ENCODE measurements at places on chromosomes 7 and 10. TPM values are rescaled to one million over a fixed set of nuclear protein-coding genes. Genes with fewer than 3 reads are reported as not detected.

Gene ATP6V0A4
- polyA plus RNA-seq: not detected

Gene TUBB8
- 0.04 TPM for polyA plus RNA-seq

Gene NEUROG3
- polyA plus RNA-seq: not detected

Gene EPHB6
- 1.9 TPM for polyA plus RNA-seq

Gene RSPH10B2
- 0.06 TPM for polyA plus RNA-seq

Gene RBP3
- not detected for polyA plus RNA-seq

Gene FXYD4
- polyA plus RNA-seq: not detected

Gene PILRA
- 2.9 TPM for polyA plus RNA-seq

Gene AKR1C4
- not detected for polyA plus RNA-seq

Gene GPR15LG
- polyA plus RNA-seq: not detected

Gene GRM3
- polyA plus RNA-seq: 0.01 TPM

- peak; percentile 88 for DNase-seq
Observed at GRCh38 chr10:101066146-101066895, 4.5 kb downstream of the KAZALD1 start.

DNA sequence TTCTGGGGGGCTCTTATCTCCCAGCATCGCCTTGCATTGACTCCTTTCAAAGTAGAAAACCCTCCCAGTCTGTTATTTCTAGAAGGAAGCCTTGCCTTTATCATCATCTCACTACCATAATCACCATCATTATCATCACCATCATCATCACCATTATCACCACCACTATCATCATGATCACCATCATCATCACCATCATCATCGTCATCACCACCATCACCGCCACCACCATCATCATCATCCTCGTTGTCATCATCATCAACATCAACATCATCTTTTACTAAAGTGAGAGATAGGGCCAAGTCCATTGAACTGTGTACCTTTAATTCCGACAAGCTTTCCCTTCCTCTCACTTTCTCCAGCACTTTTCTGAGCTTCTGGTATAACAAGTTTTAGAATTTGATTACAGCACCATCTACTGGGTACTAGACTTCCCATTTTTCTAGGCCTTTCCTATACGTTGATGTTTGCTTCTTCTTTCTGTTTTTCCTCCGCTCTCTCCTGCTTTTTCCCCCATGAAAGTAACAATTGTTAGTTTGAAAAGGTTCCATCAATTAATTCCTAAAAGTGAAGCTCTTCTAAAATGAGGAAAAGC lies 226.4 kb downstream of the BUB3 start:
- no peak for DNase-seq

- DNase-seq: no peak
Observed at GRCh38 chr10:34495938-34496337, 319.2 kb downstream of the PARD3 start.

GRCh38 chr7:141600168-141601006 lies 49.2 kb downstream of the AGK start:
- no peak for DNase-seq

DNA sequence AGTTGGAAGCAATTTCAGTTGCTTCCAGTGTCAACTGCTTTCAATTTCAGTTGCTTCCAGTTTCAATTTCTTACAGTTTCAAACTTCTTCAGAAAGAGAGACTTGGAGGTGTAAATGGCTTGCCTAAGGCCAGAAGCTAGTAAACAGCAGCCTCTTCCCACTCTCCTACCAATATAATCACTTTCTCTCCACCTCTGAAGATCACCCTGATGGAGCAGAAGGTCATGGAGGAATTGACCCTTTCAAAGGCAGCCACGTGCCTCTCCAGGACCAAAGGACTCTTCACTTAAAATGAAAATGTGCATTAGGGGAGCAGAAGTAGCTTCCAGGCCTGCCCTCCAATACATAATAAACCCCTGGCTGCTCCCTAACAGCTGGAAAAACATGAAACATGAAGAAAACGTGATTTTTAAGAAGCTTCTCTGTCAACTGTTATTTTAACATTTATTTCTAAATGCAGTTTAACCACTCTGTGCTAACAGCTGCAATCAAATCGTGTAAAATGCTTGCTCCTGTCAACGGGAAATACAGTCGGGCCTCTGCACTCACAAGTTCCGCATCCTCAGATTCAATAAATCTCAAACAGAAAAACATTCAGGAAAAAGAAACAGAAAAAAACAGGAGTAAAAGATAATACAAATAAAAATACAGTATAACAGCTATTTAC lies 1020.6 kb downstream of the XPNPEP1 start:
- DNase-seq: no peak

GRCh38 chr7:1163121-1163520 lies 3.1 kb upstream of the ZFAND2A start:
- no peak for DNase-seq

DNA sequence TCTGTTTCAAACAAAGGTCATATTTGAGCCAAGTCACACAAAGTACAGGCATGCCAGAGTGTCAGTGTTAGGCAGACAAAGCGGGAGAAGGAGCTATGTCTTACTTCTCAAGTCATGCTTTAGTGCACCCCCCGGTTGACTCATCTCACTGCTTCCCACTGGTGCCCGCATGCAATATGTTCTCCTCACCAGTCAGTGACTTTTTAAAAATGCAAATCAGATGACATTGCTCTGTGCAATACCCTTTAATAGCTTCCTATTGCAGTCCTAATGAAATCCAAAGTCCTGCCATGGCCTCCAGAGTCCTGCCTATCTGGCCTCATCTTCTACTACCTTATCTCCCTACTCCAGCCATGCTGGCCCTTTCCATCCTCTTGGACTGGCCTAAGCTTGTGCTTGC lies 429.1 kb downstream of the ACTR3B start:
- no peak for DNase-seq

DNA sequence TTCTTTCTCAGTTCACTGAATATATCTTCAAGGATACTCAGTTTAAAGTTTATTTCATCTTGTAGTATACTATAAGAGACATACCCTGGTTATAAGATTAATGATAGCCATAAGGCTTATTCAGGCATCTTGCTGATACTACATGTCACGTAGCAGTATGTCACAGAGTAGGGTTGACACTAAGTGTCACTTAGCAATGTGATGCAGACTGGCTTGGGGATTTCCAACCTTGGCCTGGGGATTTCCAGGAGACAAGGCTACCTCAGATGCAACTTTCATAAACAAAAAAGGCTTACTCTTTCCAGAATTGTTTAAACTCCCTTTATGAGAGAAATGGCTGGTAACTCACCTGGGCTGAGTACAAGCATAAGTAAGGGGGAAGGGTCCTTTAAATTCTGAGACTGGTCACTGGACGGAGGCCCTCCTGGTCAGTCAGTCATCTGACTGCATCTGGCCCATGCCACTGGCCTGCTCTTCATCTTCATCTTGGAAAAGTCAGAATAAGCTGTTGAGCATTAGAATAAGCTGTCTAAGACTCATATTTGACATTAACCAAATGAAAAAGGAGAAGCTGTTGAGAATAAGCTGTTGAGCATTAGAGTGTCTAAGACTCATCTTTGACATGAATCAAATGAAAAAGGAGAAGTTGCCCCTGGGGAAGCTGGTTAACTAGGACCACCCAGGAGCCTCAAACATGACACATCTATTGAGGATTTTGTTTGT lies 9.5 kb downstream of the SLC13A1 start:
- no peak for DNase-seq

GRCh38 chr7:138502023-138502767 lies 42.1 kb downstream of the TRIM24 start:
- no peak for DNase-seq

DNA sequence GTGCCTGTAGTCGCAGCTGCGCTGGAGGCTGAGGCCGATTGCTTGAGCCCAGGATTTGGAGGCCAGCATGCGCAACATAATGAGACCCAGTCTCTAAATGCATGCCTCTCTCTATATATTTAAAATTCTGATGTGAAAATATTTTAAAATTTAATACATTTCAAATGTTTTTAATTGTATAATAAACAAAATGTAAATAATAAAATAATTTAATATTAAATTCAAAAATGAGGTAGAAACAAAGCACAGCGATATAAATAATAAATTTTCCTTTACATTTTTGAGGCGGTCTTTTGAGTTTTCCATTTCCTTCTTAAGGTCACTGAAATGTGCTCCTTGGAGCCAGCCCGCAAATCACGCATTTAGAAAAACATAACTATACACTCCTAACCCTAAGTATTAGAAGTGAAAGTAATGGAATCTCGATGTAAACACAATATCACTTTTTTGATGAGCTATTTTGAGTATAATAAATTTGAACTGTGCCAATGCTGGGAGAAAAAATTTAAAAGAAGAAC lies 523 bp upstream of the CDK1 start:
- DNase-seq: no peak

- no peak for DNase-seq
Observed at GRCh38 chr10:35353805-35354204, 17.5 kb downstream of the CCNY start.

- DNase-seq: peak; percentile 66
Observed at GRCh38 chr10:128263891-128264688, 137.9 kb upstream of the MKI67 start.

- DNase-seq: no peak
Observed at GRCh38 chr7:2754086-2754485, 66.1 kb downstream of the AMZ1 start.

DNA sequence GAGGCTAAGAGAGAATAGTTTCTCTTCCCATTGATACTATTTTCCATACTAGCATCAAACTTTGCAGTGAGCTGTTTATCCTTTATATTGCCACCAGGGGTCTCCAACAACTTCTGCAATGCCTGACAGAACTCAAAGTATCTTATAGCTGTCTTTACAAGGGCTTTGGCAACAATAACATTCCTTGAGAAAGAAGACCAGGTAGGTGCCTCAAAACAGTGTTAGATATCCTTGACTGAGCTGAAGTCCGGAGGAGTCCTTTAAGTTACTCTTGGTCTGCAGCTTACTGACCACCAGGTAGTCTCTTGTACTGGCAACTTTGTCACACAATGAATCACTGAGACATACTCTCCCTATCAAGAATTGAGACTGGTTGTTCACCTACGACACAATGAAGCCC lies 30.0 kb upstream of the TES start:
- peak; percentile 14 for DNase-seq

- no peak for DNase-seq
Observed at GRCh38 chr10:1454951-1455350, 282.4 kb downstream of the ADARB2 start.

DNA sequence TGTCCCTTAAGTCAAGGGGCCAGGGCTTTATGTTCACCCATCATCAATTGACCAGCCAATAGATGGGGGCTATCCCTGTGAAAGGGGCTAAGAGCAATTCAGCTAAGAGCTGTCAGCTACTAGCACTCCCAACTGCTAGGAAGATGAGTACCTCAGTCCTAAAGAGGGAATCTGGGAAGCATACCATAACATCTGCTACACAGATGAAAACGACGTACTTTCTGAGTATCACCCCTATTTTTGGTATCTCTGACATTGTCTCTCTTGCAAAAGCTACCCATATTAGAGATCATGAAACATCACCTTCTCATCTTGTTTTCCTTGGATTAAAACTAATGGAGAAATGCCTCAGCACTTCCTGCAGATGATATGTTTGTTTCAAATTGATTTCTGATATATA lies 7.5 kb upstream of the SMNDC1 start:
- no peak for DNase-seq

DNA sequence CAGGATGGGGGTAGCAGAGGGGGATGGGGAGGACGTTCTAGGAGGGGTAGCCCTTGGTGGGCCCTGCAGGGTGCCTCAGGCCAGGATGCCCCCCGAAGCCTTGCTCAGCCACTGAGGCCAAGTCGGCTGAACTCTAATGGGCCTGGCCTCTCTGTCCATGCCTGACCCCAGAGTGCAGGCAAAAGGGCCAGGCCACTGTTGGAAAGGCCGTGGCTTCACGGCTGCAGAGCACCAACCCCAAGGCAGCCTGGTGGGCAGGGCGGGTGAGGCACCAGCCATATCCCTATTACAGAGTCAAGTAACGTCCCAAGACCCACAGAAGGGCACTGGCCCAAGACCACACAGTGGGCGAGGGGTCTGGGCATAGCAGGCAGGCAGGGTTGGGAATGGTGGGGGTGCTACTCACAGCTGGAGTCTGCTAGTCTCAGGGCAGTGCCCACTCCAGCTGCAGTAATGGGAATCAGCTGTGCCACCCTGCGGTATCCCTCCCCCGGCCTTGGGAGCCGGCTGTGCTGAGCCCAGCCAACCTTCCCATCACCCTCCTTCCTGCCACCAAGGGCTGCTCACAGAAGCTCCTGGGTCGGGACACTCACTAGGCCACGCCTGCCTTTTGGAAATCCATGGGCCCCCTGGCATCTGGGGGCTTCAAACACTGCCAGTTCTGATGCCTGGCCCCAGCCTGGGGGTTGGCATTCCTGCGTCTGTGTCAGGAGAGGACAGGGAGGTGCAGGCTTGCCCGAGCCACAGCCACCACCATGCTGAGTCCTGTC lies 4.0 kb upstream of the LFNG start:
- DNase-seq: no peak

- no peak for DNase-seq
Observed at GRCh38 chr10:101450277-101451080, 96.5 kb downstream of the BTRC start.

DNA sequence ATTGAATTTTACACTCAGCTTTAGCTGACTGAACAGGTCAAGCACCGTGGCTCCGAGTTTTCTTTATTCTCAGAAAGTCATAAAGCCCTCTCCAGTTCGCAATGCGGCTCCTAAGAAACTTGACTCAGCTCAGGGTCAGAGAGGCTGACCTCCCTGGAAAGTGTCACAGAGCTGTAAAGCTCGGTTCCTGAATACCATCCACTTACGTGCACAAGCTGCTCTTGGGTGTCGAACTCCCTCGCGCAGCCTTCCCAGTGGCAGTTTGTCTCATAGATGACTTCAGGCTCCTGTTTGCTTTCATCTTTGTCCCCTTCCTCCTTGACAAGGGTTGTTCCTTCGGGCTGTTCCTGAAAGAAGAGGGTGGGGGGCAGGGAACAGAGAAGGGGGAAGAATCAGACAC lies 213.7 kb downstream of the GLI3 start:
- DNase-seq: no peak

GRCh38 chr10:92810934-92811532 lies 37.3 kb upstream of the EXOC6 start:
- no peak for DNase-seq

DNA sequence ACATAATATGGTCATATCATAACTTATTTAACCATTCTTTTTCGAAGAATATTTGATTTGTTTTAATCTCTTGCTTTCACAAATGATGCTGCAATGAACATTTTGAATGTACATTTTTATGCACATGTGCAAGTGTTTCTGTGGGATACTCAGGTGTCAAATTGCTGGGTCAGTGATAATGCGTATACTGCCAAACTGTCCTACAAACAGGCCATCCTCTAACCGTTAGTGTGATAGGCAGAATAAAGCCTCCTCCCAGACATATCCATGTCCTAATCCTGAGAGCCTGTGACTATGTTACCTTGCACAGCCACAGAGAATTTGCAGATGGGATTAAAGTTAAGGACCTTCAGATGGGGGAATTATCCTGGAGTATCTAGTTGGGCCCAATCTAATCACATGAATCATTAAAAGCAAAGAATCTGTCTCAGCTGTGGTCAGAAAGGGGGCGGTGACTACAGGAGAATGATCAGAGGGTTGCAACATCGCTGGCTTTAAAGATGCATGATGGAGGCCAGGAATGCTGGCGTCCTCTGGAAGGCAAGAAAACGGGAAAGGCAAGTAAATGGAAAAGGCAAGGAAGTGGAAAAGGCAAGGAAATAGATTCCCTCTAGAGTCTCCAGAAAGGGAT lies 46.7 kb downstream of the FZD1 start:
- no peak for DNase-seq

- no peak for DNase-seq
Observed at GRCh38 chr10:34954142-34954541, 136.0 kb downstream of the CUL2 start.
